Stimulated activated CD4-positive, alpha-beta T cell treated with anti-CD3 and anti-CD28 coated beads, TNF-alpha, amount 100 ng/mL, for 48 hours (primary cell): ENCODE measurements at places on chromosomes 2 and 18.

DNA sequence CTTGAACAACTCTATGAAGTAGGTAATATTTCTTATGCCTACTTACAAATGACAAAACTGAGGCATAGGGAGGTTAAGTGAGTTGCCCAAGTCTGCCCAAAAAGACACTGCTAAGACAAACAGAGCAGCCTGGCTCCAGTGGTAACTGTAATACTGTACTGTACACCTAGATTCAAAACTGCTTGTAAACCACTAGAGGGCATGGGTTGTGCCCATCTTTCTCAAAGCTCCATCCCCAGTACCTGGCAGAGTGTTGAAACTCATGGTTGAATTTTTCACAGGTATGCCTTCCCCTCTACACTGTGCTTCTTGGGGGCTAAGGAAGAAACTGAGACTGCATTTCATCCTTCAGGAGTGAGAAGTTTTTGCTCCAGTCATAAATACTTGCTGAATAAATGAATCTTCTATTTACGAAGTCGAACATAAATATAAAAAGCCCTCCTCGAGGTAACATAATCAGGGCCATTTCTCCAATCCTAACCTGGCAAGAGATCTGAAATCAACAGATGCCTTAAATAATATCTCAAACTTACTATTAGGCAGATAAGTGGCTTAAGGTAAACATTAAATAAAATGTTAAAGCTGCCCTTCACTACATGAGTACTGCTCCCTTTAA lies 2.0 kb downstream of the PPP4R1 start:
- DNase-seq = no peak

- DNase-seq = no peak
These were observed 122.1 kb downstream of the PKP4 start for GRCh38 chr2:158578703-158579330.

- DNase-seq = no peak
These were observed 352.9 kb downstream of the PLCL1 start for GRCh38 chr2:198157314-198157713.

- no peak for DNase-seq
These were observed 61.6 kb upstream of the SLC38A11 start for GRCh38 chr2:165016772-165017411.

GRCh38 chr18:10242936-10243680 lies 211.3 kb upstream of the APCDD1 start:
- DNase-seq = no peak

DNA sequence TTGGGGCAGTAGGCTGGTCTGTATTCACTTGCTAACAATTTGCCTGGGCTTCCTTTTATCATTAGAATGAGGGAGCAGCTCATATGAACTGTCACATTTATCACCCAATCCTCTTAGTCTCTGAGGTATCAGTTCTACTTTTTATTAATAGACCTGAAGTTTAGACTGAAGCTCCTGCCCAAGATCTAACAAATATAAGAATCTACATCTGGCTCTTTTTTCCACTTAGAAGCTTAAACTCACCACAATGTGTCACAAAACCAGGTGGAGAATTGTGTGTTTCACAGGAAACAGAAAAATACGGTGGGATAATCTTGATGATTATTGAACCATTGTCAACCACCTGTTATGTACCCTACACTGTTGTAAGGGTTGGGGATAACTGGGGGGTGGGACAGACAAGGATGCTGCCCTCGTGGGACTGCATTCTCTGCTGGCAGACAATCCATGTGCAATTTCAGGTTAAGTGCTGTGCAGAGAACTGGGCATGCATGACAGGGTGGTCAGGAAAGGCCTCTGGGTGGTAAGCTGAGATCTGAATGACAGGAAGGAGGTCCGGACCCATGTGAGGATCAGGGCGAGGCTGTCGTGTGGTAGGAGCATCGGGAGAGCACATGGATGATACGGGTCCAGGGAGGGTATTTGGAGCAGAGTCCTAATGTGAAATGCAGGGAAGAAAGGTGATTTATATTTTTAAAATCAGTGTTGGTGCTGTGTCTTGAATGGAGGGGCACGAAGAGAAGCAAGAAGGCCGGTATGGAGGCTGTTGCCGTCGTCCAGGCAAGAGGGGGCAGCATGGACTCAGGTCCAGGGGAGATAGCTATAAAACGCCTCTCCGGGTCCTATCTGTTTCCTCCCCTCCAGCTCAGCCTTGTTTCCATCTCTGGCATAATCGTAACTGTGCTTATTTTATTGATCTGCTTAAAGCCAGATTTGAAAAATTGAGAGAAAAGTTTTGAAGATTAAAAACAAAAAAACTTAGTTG lies 17.6 kb downstream of the MYL12B start:
- no peak for DNase-seq

GRCh38 chr18:9835113-9835755 lies 50.5 kb upstream of the TXNDC2 start:
- no peak for DNase-seq

- DNase-seq = no peak
These were observed 18.1 kb upstream of the LYPD6B start for GRCh38 chr2:149020432-149020851.

DNA sequence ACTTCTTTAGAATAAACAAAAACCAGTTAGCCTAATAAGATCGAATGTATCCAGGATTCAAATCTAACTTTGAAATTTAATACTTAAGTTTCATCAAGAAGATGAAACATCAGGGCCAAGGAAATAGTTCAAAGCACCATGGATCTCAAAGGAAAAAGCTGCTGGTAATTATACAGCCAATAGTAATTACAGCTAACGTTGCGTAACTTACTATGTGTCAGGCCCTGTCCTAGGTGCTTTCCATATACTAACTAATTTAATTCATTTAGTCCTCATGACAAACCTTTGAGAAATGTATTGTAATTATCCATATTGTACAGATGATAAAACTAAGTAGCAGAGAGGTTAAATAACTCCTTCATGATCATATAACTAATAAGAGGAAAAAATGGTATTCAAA lies 598.6 kb downstream of the NYAP2 start:
- no peak for DNase-seq

DNA sequence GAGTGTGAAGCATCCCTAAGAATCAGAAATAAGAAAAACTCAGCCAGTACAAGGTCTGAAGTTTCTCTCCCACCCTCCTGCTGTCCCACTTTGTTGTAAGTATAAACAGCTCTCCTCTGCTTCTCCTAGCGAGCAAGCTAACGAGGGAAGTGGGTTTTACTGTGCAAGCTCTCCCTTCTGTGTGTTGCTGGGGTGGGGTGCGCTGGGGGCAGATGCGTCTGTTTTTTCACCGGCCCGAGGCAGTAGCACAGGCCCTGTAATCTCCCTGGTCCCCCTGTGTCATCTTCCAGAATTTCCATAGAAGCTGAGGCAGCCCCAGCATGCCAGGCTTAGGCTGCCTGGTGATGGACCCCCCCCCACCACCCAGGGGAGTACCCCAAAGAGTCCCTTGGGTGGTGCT lies 9.4 kb upstream of the CXCR4 start:
- no peak for DNase-seq

DNA sequence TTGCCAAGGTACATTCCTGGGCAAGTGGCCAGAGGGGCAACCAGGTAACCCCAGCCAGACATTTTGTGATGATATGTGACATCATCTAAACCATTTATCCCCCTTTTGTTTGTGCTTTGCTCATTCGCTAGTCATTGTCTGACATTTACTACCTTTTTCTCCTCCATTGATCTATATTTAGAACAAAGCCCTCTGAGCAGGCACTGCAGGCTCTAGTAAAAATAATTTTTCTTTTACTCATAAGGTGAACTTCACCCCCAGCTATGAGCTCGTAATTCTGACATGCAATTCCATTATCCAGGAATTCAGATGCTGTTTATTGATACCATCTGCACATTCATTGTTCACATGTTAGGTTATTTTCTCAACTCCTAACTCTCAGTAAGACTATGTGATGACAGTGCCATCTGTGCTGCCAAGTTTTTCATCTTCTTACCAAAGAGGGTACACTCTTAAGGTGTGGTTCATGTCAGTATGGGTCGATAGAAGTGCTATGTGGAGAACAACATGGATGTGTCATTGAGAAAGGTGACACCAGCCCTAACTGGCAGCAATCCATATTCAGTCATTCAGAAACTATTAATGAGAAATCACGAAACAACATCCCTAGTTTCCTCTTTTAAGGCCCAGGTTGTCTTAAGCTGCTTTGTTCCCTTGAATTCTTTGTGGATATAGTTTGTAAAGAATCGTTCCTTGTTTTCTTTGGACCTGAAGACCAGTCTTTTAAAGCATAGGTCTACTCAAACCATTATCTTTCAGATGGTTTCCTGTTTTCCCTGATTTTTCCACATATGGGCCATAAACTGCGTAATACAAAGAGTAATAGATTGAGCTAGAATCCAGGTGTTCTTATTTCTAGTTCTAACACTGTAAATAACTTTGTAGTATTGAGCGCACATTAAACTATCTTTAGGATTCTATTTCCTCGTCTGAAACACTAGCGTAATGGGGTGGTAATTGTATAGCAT lies 978.1 kb upstream of the CDH2 start:
- DNase-seq = no peak

DNA sequence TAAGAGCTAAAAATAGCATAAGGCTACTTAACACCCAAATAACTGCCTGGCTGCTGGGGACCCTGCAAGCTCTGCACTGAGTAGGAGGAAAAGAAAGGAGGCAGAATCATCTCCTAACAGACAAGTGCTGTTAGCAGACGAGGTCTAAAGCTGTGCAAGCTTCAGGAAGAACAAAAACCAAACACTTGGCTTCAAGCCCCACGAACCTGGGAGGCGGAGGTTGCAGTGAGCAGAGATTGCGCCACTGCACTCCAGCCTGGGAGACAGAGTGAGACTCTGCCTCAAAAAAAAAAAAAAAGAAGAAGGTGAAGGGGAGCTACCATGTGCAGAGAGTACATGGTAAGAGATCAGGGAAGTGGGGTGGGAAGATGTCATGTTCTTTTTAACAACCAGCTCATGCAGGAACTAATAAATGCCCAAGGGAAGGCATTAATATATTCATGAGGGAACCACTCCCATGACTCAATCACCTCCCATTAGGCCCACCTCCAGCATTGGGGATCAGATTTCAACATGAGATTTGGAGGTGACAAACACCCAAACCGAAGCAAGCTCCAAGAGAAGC lies 28.8 kb upstream of the INO80C start:
- no peak for DNase-seq

- DNase-seq = no peak
These were observed 436.8 kb downstream of the TGIF1 start for GRCh38 chr18:3886575-3887322.

- DNase-seq = no peak
These were observed 38.9 kb downstream of the DNMT3A start for GRCh38 chr2:25302758-25303375.

DNA sequence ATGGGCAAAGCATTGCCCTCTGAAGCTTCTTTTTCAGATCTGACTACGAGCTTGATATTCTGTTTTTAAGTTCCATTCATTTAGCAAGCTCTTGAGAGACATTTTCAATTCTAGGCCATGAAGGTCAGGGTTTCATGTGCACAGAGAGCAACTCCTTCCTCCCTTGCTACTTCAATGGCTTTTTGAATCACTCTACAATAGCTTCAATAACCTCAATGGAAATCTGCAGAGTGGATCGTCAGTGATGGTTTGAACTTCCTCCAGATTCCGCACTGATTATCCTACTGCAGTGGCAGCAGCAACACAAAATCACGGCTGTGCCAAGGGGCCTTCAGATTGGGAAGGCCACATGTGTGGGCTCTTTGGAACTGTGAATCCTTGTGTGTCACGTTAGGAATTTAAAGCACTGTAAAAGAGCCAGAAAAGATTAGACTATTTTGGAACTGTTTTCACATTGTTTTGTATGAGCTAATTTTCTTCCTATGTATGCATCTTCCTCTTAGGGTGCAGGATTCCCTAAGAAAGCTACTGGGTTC lies 88.4 kb upstream of the MGAT4A start:
- no peak for DNase-seq

DNA sequence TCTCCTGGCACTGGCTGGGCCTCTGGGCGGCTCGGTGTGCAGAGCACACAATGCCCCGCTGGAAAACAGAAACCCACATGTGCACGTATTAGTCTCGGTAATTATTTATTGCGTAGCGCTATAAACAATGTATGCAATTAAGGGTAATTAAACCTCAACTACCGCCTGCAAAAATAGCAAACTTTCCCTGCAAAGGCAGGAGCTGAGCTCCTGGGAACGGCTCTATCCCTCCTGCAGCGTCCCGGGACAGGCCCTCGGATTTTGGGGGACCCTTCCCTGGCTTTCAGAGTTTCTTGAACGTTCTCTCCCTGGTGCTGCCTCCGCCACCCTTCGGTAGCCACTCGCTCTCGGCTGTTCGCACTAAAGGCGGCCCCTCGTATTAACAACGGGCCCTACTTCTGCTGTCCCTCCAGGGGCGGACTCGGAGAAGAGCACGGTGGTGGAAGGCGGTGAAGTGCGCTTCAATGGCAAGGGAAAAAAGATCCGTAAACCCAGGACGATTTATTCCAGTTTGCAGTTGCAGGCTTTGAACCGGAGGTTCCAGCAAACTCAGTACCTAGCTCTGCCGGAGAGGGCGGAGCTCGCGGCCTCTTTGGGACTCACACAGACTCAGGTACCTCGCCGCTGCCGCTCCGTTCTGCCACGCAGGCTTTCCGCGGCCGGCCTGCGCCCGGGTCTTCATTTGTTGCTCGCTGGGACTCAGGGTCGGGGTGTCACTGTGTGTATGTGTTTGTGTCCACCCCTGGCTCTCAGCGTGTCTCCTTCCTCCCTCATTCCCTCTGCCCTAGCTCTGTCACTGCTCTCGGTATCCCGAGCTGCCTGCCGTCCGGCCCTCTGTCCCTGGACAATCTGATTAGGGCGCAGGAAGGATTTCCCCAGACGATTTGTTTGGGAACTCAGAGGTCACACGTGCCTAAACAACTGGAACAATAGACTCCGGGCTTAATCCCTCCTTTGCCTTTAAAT lies 1.2 kb downstream of the DLX1 start:
- no peak for DNase-seq

GRCh38 chr18:55097456-55098170 lies 138.4 kb upstream of the CCDC68 start:
- DNase-seq = no peak

DNA sequence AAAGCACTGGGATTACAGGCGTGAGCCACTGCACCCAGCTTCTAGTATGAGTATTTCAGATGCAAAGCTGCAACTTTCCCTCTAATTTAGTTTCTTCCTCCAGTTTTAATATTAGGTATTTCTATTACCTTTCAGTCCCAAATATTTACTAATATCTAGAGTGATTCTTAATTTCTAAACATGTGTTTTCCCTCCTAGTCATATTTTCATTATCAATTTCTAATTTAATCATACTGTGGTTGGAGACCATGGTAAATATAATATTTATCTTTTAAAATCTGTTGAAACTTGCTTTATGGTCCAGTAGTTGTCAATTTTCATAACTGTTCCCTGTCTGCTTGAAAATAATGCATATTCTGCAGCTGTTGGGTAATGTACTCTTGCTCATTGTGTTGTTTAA lies 245.9 kb upstream of the REV1 start:
- no peak for DNase-seq

GRCh38 chr2:135585586-135585985 lies 54.3 kb downstream of the R3HDM1 start:
- no peak for DNase-seq

- DNase-seq = no peak
These were observed 17.5 kb downstream of the FTCDNL1 start for GRCh38 chr2:199833525-199833924.

DNA sequence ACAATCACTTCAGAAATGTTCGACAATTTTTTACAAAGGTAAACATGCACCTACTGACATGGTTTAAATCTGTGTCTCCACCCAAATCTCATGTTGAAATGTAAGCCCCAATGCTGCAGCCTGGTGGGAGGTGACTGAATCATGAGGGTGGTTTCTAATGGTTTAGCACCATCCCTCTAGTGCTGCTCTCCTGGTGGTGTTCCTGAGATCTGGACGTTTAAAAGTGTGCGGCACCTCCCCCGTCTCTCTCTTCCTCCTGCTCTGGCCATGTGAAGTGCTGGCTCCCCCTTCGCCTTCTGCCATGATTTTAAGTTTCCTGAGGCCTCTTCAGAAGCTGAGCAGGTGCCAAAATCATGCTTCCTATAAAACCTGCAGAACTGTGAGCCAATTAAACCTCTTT lies 28.3 kb downstream of the MAP3K2 start:
- no peak for DNase-seq
